Stimulated activated CD8-positive, alpha-beta memory T cell treated with anti-CD3 and anti-CD28 coated beads, Interleukin-12 subunit alpha, Interleukin-12 subunit beta, amount 100 ng/mL, for 1 hour (primary cell): ENCODE measurements at places on chromosomes 5 and 9.

GRCh38 chr9:124353811-124354274 lies 61.4 kb downstream of the PSMB7 start:
- no peak for DNase-seq

DNA sequence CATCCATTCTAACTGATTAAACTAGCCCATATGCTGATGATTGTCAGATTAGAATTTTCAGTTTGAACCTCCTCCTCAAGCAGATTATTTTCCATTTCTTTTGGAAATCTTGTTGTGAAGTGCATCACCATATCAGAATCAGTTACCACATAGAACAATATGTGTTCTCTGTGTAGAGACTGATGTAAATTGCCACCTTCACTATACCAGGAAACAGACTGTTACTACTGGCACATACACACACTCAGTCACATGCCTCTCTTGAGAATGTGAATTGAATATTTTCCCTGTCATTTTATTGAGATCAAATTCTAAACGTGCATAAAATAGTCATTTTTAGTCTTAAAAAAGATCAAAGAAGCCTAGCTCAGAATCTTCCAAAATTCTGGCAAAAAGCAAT lies 161.4 kb downstream of the ALDH1A1 start:
- no peak for DNase-seq

GRCh38 chr5:96637196-96637595 lies 25.0 kb upstream of the CAST start:
- DNase-seq: no peak

GRCh38 chr9:16598316-16598715 lies 272.2 kb downstream of the BNC2 start:
- no peak for DNase-seq

DNA sequence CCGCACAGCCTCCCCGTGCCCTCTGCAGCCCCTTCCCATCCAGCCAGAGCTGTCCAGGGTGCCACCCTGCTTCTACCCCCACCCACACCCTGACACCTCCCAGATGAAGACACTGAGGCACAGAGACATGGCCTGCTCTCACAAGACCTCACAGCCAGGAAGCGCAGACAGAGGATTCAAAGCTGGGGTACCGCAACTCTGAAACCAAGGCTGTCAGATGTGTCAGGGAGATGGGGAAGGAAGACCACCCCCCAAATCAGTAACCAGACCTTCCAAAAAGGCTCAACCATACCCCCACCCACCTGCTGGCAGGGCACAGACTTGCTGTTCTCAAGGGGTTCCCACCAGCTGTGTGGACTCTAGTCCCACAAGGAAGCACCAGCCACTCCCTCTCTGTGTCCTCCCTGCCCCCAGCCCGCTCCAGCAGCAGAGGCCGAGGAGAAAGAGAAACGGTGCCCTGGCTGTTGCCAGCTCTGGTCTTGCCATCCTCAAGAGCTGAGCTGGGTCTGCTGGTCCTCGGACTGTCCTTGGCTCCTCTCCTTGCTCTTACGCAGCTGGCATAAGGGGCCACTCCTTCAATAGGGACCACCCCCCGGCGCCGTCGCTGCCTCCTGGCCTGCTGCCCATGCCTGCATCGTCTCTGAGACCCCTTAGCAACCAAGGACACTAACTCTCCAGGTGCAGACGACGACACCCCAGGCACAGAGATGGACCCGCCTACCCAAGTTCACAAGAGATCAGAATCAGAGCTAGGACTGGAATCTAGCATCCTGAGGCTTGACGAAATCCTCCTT lies 699 bp downstream of the AKNA start:
- no peak for DNase-seq

GRCh38 chr9:3962496-3962895 lies 337.4 kb downstream of the GLIS3 start:
- DNase-seq: no peak

GRCh38 chr5:65482296-65482735 lies 596 bp upstream of the ADAMTS6 start:
- DNase-seq: no peak

GRCh38 chr5:105167092-105167491 lies 1604.5 kb upstream of the NUDT12 start:
- no peak for DNase-seq

- no peak for DNase-seq
Measured at GRCh38 chr5:35938568-35939227, at the start of gene CAPSL. CAPSL (minus strand) TSS chr5:35938622; CDS start chr5:35921120, 17,502 bp downstream.

DNA sequence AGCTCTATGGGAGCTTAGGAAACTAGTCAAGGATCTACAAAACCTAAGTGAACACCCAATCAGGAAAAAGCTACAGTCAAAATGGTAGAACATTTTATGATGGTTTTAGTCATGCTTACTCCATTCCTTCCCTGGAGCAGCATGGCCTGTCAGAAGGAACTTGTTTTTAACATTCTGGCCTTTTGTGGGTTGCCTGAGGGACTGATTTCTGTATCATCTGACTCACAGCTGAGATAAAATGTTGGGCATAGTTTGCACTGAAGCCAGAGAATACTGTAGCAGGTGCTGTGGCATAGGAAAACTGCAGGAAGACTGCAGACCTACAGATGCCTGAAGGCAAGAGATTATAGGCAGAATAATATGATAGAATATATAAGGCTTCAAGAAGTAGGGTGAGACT lies 719.6 kb upstream of the GRAMD2B start:
- DNase-seq: no peak

GRCh38 chr9:115941561-115942315 lies 211.9 kb upstream of the PAPPA start:
- no peak for DNase-seq

DNA sequence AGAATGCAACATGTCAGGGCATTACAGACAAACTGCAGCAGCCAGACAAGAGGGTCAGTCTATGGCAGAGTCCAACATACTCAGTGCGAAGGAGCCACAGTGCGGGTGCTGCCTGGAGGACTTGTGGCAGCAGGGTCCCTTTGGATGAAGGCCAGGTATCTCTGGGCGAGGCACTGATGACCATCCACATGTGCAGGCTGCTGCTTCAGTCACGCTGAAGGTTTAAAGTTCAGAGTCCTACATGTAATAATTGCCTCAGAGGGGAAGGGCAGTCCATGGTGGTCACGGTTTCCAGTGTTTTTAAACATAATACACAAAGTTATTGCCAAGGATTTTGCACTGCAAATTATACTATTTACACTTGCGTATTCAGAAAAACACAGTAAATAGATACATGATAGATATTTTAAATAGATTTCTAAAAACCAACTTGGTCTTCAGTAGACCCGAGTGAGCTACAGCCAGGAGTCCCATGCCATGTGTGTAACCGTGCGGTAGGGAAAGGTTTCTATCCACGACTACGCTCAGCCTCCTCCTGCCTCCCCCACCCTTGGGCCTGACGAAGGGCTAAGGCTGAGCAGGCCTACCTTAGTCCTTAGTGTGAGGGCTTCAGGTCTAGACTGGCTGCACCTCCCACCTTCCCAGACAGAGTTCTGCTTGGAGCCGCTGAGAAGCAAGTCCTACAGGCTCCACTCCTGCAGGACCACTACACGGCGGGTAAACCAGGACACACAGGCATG lies 76.2 kb downstream of the GPR21 start:
- DNase-seq: no peak

DNA sequence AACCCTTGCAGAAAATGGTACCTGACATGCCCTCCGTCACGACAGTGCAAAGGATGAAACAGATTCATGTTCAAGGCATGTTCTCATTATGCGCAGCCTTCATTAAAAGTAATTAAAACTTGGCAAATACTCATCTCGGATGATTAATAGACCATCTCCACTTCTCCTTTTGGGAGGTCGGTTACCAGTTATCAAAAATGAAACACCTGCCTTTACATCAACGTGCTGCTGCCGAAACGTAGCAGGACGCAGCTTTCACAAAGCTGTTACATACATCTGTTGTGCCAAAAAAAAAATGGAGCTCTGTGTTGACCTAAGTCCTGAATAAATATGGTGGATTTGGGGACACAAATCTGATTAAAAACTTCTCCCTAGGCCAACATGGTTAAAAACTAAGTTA lies 75.7 kb downstream of the PTCH1 start:
- no peak for DNase-seq

DNA sequence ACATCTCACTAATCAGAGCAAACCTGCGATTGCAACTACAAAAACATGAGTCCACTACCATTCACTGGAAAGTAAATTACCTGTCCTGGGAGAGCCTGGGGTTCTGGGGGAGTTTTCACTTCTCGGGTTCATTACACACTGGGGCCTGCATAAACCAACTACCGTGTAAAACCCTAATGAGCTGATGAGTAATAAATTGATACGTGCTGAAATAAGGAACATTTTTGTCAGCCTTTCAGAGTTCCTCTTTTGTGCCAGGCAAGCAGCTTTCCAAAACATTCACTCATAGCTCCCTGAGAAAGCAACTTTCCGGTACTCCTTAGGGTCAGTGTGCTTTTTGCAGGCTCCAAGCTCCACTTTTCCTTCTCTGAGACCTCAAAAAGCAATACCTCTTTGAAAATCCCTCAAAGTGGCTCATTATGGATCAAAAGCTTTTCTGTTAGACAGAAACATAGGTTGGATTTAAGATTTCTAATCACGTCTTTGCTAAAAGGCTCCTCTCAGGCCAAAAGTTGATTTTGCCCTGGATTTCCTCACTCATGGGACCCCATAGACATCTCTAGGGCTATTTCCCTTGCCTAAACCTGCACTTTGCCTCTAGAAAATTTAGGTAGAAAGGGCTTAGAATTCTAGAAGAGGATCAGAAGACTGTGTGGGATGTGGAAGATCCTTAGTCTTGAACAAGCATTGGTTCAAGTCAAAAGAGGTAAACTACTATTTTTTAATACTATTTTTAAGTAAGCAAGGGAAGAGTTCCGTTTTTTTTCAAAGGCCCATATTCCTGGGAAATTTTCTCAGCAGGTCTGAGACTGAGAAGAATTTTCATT lies 74.8 kb downstream of the ST8SIA4 start:
- no peak for DNase-seq

DNA sequence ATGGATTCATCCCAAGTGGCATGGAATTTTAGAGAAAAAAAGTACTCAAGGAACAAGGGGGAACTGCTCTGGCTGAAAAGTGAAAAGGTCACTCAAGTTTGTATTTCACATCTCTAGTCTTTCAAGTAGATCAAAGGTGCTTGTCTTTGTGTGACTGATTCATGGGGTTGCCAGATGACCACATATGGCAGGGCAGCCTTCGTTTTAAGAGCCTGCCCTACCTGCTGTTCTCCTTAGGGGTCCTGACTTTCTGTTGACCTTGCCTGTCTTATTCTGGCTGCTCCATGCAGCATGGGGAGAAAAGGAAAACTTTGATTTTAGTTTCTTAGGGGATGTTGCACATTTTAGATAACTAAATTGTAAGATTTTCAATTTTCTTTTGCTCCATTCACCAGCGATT lies 877.7 kb downstream of the TLE1 start:
- no peak for DNase-seq

DNA sequence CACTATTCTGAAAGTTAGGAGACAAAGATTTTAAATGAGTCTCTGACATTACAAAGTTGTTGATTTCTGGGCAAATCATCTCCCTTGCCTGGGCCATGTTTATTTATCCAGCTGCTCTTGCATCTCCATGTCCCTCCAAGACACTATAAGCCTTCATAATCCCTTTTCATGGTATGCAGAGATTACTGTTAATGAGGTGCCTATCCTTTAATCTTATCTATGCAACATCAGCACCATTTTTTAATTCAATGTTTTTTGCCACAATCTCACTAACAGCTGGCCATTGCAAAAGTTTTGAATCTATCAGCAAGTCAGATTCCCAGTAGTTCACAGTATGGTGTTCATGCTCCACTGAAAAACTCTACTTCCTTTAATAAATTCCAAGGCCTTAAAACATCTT lies 108.5 kb upstream of the PTPRD start:
- DNase-seq: no peak
